ENCODE measurements at places on chromosomes 6 and 20. TPM values are rescaled to one million over a fixed set of nuclear protein-coding genes. Genes with fewer than 3 reads are reported as not detected.

DNA sequence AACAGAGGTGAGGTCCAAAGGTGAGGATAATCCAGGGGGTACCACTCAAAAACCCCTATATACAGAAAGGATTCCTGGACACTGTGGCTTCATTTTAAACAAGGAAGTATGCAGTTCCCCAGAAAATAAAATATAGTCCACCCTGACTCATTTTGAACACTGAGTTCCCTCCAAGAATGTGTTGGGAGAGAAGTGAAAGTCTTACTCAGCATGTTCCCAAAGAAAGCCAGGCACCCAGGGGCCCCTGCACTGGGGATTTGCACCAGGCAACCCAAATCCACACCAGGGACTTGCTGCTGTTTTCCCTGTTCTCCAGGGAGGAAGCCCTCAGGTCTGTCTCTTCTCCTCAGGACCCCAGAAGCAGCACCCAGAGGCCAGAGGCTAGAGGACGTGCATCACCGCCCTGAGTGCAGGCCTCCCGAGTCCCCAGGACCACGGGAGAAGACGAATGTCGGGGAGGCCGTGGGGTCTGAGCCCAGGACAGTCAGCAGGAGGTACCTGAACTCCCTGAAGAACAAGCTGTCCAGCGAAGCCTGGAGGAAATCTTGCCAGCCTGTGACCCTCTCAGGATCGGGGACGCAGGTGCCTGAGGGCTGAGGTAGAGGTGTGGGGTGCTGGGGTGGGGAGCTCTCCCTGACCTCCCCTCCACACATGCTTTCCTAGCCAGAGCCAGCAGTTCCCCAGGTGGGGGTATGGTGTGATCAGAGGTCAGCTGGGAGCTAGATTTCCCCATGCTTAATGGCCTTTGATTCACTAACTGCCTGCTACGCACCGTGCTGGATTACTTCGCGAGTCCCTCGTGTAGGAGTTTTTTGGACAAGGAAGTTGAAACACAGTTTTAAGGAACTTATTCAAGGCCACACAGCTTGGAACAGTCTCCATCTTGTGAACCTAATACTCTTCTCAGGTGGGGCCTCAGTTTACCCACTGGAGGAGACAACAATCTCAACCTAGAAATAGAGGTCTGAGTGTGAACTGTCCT, 3.3 kb downstream of the FGD2 start:
- no peak for DNase-seq

DNA sequence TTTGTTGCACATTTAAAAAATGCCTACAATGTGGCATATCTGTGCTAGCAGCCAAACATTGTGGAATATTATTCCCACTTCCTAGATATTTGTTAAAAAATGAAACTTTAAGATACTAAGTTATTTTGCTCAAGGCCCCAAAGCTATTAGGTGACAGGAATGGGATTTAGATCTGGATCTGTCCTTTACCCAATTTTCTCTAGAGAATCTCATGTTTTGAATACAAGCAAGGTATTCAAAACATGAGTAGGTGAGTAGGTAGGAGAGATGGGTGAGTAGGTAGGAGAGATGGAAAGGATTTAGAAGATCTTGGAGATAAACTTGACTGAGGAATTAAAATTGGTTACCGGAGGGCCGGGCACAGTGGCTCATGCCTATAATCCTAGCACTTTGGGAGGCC, 61.2 kb upstream of the AKIRIN2 start:
- no peak for DNase-seq

DNA sequence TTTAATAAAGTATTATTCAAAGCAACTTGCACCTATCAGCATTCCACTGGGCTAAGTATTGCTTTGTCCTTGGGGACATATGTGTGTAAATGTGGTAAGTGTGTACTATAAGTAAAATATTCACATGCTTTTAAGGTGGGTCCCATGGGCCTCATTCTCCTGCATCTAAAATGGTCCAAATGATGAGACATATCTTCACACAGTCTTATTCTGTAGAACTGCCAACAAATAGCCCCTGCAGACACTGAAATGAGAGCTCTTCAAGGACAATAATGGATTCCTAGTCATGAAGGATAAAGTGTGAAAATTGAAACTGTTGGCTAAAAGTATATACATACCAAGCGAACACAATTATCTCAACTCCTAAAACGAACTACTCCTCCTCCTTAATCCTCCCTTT, 81.8 kb downstream of the SMLR1 start:
- no peak for DNase-seq

DNA sequence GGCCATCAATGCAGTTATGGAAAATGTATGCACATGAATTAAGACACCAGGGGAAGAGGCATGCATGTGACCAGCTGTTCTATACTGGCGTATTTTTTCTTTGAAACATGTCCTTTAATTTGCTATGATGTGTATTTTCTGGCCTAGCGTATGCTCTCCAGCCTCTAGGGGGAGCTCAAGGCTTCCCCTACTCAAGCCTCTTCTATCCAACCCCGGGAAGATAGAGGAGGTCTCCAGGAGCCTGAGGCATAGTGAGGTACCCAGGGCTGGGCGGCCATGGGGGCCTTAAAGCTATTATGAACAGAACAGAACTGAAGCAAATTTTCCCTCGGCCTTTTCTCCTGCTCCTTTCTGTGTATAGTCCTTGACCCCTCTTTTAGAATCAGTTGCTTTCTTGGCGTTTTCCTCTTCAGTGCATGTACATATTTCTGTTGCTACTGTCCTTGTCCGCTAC, 528.9 kb downstream of the MAFB start:
- DNase-seq: peak; percentile 73

Gene ADTRP
- total RNA-seq: 2.7 TPM

Gene PTK6
- total RNA-seq: 1.1 TPM

Gene BPIFB1
- not detected for total RNA-seq

GRCh38 chr6:159038914-159039884, 5.6 kb downstream of the TAGAP start:
- no peak for DNase-seq

DNA sequence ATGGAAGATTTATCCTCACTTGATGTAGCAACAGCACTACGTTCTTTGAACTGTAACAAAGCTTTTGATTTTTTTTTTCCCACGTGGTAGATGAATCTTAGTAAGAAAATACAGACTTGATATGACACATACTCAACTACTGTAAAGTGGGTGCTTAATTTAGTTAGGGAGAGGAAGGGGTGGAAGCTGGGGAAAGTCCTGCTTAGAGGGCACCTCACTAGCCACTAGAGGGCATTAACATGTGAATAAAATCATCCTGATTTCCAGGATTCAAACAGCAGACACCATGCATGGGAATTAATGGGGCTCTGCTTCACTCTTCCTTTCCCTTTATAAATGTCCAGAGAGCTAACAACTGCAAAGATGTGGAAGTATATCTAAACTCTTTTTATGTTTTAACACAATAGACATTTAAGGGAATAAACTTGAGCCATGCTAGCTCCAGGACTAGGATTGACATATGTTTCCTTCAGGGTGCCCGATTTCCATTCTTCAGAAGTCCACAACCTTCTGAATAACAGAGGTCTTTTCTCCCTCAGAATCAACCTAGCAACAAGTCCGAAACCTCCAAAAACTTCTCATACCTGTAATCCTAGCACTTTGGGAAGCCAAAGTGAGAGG, 250.1 kb downstream of the ATXN1 start:
- DNase-seq: no peak

Gene GATA5
- total RNA-seq: 1.0 TPM

Gene GABRR1
- not detected for total RNA-seq

GRCh38 chr6:163260111-163260895, 154.2 kb upstream of the QKI start:
- no peak for DNase-seq

Gene HUS1B
- 1.2 TPM for total RNA-seq

Gene CDYL
- total RNA-seq: 46.8 TPM

Gene BNIP5
- 0.44 TPM for total RNA-seq

DNA sequence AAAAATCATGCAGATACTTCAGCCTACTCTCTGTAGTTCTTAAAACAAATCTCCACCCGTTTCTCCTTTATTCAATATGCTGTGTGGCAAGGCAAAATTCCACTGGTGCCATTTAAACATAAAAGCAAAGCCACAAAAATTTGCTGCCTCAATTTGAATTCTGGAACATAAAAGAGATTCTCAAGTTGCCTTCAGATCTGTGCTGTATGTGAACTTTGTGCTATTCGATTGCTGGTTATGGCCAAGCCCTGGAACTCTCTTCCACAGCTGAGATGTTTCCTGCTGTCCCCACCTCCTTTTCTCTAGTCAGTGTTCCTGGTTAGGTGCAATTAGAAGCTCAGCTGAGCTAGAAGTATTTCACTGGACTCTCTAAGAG, 395.3 kb upstream of the BTBD3 start:
- no peak for DNase-seq

- DNase-seq: no peak
Measured at GRCh38 chr20:31708736-31709534, 13.7 kb downstream of the BCL2L1 start.

DNA sequence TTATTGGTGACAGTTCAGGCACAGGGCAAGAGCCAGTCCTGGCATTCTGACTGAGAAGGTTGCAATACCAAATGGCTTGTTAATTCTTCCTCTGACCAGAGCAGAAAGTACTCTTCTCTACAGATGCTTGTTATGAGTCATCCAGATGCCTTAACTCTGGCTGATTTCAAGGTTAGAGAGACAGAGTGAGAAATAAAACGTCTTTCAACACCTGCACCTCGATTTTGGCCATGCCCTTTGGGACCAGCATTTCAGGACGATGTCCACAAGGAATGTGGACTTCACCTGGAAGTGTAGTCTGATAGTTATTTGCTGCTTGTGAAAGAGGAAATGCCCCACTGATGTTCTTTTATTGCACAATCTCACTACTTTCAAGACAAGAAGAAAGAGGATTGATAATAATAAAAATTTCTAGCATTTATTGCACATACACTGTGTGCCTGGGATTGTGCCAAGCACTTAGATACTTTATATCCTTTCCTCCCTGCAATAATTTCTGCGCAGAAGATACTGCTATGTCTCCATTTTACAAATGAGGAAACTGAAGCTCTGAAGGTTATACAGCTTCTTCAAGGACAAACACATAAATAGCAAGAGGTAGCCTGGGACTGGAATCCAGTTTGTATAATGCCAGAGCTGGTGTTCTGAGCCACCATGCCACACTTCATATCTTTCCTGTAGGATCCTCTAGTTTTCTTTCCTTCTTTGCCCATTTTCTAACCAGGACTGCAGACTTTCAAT, 33.5 kb upstream of the MCM3 start:
- no peak for DNase-seq

GRCh38 chr6:85473748-85474147, 23.9 kb downstream of the NT5E start:
- no peak for DNase-seq

Gene RCAN2
- total RNA-seq: 25.7 TPM

Gene OR2H2
- not detected for total RNA-seq

- DNase-seq: no peak
Measured at GRCh38 chr6:45626087-45626891, 248.6 kb upstream of the SUPT3H start.

GRCh38 chr20:2900845-2901592, 27.7 kb downstream of the PTPRA start:
- no peak for DNase-seq
